Activated CD8-positive, alpha-beta memory T cell treated with anti-CD3 and anti-CD28 coated beads for 4 hours (primary cell): ENCODE measurements at places on chromosomes 5 and 9.

DNA sequence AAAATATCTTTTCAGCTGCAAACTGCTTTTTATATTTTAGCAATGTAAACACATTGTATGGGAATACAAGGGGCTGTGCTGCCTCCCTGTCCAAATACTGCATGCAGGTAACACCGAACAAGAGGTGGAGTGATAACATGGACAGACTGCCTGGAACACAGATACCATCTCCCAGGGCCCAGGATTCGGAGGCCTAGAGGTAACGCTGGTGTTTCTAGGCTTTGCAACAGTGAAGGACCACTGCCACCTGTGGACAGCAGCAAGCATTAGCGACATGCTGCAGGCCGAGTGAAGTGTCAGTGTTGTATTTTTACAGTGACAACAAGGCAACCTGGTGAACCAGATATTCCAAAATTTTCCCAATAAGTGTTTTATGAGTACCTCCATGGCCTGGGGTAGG, 379.1 kb downstream of the DMRT2 start:
- no peak for DNase-seq

GRCh38 chr5:138233280-138233679, 20.2 kb upstream of the CDC23 start:
- DNase-seq: no peak

DNA sequence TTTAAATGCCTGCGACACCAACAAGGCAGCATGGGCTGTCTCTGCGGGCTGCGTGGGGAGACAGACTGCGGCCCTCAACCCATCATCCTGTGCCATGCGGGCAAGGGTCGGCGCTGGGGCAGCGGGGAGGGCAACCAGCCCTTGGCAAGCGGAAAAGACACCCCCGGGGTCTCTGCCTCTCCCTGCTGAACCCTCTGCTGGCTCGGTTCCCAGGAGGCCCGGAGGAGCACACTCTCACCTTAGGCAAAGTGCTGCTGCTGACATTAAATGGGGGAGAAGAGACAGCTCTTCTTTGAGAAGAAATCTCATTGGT, 129.6 kb upstream of the PPP1R26 start:
- DNase-seq: no peak

- DNase-seq: no peak
Measured at GRCh38 chr5:104095527-104095926, 532.9 kb upstream of the NUDT12 start.

GRCh38 chr5:6734781-6735180, 21.5 kb downstream of the TENT4A start:
- DNase-seq: no peak

GRCh38 chr5:151128817-151129216, 28.8 kb downstream of the ANXA6 start:
- DNase-seq: no peak

- no peak for DNase-seq
Measured at GRCh38 chr9:121671612-121672155, 20.2 kb downstream of the DAB2IP start.

DNA sequence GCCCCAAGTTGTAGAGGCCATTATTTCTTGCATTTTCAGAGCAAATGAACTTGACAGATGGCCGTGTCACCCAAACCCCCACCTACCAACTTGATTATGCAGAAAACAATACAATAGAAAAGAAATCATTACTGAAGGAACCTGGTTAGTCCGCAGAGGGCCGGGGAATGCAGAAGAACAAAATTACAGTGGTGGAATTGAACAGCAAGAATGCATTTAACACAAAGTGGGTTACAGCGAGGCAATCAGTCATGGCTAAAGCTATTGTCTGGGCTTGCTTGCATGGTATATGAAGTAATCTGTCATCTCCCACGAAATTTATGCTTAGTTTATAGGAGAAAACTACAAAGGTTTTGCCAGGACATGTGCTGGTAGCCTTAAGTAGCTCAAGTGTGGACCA, 238.3 kb upstream of the IRX1 start:
- no peak for DNase-seq

DNA sequence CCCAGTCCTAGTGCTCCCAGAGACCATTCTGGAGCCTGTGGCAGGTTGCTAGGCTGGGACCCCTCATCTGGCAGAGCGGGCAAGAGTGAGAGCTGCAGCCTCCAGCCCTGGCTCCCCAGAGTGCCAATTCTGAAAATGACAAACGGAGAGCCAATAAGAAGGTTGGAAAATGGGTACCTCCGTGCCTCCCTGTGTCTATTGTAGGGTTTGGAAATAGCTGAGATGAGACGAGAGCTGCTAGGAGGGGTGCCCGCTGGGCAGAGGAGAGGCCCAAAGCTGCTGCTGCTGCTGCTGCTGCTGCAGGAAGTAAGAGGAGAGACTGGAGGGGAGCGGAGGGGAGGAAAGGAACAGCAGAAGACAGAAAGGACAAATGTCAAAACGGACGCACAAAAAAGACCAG, 36.0 kb upstream of the FUBP3 start:
- no peak for DNase-seq

DNA sequence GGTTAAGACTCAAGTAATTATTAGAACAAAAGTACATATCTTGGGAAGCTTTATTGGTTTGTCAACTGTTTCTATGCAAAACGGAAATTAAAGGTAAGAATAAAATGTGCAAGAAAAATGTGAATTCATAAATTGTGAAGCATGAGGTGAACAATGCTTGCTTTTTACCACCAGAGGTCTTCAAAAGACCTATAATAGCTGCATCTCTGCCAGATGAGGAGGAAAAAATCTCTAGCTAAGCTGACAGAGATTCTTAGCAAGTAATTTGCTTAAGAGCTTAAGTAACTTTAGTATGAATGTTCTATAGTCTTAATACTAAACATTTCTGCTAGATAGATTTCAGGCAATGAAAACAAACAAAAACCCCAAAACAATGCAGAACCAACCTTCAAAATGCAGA, 54.1 kb downstream of the MRPS30 start:
- no peak for DNase-seq

DNA sequence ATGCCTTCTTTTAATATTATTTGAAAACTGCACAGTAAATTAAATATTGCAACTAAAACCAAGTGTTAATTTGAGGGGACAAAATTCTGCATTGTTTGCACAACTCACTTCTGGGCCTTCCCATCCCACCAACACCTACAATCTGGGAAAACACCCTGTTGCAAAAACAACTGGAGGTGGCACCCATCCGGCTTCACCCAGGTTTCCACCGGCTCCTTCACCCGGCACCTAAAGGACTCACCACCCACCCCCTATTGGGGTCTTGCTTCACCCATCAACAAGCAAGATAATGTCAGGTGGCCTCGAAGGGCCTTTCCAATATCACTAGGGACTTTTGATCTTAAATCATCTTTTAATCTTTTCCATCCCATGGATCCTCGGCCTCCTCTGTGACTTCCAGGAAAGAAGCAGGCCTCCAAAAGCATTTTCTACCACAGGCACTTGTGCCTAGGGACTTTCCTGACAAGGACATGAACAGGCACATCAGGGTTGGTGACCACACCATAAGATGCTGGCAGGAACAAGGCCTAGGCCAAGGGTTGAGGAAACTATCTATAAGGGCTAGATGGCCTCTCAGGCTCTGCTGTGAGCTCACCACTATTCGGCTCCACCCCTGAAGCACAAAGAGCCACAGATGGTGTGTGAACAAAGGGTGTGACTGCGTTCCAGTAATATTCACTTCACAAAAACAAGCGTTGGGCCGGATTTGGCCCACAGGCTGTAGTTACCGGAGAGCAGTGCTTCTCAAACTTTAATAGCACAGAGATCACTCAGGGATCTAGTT, 205.1 kb downstream of the AUH start:
- DNase-seq: no peak

DNA sequence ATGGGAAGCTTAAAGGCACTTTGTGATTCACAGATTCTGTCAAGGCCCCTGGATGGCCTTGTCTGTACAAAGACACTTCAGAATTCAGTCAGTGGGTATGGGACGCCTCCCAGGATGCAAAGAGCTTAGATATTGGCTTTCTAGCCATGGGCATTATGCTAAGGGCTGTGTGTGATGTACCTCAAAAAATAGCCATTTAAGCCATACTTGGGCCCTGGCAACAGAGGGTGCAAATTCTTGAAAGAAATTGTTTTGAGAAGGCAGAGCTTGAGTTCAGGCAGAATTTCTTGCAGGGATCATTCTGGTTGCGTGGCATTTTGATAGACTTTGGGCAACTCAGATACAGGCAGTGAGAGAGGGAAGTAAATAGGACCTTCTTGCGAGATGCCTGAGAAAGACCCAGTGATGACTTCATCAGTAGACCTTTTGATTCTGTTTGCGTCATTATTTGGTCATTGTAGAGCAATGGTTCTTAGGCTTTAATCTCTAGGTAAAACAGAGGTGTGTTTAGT, 3.9 kb downstream of the CYFIP2 start:
- DNase-seq: no peak

DNA sequence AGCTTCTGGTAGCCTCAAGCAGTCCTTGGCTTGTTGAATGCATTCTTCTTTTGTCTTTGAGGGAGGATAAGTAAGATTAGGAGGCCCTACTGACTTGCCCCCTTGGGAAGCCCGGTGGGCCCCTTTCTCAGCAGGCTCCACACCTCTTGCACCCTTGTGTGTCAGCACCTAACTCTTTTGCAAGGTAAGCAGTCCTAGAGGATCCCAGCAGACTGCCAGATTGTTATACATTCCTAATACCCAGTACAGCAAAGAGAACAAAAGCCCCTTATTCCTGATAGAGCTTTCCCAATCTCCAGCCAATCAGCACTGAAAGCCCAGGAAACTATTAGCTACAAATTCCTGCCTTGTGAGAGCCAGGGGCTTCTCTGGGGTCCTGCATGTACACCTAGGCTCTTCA, 152.8 kb downstream of the RAB3C start:
- no peak for DNase-seq

GRCh38 chr9:121997791-121998190, 95.3 kb downstream of the TTLL11 start:
- DNase-seq: no peak

DNA sequence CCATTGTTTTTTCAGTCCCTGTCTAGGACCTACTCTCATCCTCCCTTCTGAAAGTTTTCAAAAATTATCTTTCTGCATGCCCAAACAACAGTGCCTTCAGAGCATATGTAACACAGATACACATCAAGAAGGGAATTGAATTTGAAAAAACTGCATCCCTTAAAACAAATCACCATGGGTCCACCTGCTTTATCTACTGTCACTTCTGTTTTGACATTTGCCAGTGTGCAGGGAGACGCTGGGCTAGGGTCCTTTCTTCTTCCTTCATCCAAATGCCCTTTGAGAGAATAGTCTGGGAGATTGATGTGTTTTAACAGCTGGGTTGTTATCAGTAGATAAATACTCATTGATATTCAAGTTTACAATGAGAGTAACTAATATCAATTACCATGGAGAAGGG, 1630.1 kb downstream of the MAT2B start:
- no peak for DNase-seq

DNA sequence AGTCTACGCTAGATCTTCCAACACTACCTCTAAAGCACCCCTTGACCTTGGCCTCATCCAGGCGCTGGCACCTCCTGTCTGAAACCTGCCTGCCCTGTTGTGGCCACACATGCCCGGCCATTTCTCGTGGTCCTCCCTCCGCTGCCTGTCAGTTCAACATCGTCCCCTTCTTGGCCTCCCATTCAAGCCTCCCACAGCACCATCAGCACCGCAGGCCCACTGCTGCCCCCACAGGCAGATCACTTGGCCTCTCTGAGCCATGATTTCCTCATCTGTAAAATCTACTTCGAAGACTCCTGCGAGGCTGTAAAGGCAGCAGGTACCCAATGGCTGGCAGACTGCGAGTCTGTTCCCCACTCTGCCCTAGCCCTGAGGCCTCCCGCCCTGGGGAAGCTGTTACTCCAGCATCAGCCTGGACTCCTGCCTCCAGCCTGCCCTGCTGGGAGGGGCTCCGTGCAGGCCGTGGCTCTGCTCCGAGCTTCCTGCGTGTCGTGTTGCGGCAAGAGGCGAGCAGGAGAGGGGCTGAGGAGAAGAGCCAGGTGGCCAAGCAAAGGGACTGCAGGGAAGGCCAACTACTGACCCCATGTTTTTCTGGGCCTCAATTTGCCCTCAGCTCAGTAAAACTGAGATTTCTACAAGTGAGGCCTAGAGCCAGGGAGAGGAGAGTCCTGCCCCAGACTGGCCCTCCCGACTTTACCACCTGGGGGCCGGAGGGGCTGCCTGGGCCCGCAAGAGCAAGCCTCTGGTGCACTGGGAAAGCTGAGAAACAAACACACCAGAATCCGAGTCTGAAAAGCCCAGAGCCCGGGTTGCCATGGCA, 70.5 kb upstream of the LRRTM2 start:
- no peak for DNase-seq

GRCh38 chr9:7042124-7042523, 284.4 kb downstream of the KDM4C start:
- no peak for DNase-seq

- DNase-seq: no peak
Measured at GRCh38 chr5:95619096-95619495, 791 bp upstream of the GPR150 start.

DNA sequence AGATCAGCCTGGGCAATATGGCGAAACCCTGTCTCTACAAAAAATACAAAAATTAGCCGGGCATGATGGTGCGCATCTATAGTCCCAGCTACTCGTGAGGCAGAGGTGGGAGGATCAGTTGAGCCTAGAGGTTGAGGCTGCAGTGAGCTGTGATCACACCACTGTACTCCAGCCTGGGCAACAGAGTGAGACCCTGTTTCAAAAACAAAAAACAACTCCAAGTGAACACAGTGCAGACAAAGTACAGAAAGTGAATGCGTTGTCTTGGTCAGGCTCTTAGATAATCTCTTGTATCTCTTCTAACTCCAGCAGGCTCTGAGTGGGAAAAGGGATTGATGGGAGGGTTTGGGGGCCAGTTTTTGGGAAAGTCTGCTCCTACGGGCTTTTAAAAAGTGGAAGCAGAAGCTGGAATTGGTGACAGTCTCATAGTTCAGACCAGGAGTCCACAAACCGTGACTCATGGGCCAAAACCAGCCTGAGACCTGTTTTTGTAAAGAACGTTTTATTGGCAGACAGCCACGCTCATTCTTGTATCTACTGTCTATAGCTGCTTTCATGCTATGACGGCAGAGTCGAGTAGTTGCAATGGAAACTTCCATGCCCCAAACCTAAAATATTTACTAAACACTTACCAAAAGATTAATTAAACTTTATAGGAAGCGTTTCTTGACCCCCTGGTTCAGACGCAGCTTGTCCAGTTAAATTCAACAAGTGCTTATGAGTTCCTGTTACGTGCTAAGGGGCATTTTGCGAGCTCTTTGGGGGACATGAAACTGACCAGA, 32.9 kb downstream of the NDST1 start:
- DNase-seq: no peak

DNA sequence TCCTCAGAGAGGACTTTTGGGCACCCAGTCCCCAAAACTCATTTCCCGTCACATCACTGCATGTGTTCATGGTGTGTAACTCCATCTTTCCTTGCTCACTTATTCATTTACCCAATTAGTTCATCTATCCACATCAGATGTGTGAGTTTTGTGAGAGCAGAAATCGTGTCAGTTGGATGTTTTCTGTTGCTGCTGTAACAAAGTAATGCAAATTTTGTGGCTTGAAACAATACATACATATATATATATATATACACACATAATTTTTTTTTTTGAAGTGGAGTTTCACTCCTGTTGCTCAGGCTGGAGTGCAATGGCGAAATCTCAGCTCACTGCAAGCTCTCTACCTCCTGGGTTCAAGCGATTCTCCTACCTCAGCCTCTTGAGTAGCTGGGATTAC, 70.5 kb upstream of the BOD1 start:
- DNase-seq: no peak
